Stimulated activated CD8-positive, alpha-beta memory T cell treated with anti-CD3 and anti-CD28 coated beads, Interleukin-4, amount 100 ng/mL, for 4 hours (primary cell): ENCODE measurements at places on chromosomes 6 and 20.

GRCh38 chr20:652615-653109, 338 bp downstream of the SRXN1 start:
- DNase-seq, result no peak

- no peak for DNase-seq
Observed at GRCh38 chr6:163743796-163744195, 329.3 kb downstream of the QKI start.

GRCh38 chr20:35476288-35476687, 20.9 kb downstream of the CEP250 start:
- no peak for DNase-seq

- no peak for DNase-seq
Observed at GRCh38 chr6:139927742-139928305, 553.4 kb upstream of the CITED2 start.

- no peak for DNase-seq
Observed at GRCh38 chr6:52546678-52547077, 30.2 kb downstream of the TRAM2 start.

- DNase-seq, result no peak
Observed at GRCh38 chr6:146887447-146888077, 288.8 kb downstream of the ADGB start.

GRCh38 chr6:160036790-160037206, 67.9 kb downstream of the IGF2R start:
- DNase-seq, result no peak

DNA sequence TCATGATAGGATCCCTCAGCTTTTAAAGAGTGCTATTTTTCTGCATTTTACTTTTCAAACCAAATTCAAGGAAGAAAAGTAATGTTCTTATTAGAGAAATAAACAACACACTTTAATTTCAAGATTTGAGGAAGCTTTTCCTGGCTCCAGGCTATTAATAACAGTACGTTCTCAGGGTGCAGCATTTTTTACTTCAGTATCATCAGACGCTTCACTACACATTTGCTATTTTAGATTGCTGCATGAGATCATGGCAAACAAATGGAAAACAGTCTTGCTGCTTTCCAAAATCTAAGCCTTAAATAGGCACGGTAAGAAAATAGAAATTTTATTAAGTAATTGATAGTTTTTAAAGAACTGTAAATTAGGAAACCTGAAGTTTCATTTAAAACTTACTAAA, 253.6 kb upstream of the EXOC2 start:
- DNase-seq, result no peak

GRCh38 chr6:134517868-134518267, 200.0 kb upstream of the SGK1 start:
- no peak for DNase-seq

GRCh38 chr20:18738055-18738454, 75.5 kb upstream of the SCP2D1 start:
- DNase-seq, result no peak

- no peak for DNase-seq
Observed at GRCh38 chr6:144152334-144152900, 2.1 kb downstream of the STX11 start.

DNA sequence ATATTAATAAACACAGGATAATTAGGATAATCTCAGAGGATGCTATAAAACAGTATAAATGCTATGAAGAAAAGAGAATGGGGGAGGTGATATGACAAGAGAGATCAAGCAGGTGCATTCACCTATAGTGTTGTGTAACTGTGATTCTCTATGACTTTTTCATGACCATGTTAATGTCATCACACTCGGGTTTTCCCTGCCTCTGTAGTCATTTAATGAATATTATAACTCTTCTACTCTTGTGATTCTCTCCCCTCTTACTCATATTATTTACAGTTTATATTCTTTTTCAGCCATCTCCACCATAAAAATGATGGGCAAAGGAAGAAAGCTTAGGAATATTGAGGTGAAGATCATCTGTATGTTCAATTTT, 106.9 kb upstream of the SGK1 start:
- DNase-seq, result no peak

GRCh38 chr20:49584418-49585382, 16.8 kb upstream of the PTGIS start:
- DNase-seq, result no peak

DNA sequence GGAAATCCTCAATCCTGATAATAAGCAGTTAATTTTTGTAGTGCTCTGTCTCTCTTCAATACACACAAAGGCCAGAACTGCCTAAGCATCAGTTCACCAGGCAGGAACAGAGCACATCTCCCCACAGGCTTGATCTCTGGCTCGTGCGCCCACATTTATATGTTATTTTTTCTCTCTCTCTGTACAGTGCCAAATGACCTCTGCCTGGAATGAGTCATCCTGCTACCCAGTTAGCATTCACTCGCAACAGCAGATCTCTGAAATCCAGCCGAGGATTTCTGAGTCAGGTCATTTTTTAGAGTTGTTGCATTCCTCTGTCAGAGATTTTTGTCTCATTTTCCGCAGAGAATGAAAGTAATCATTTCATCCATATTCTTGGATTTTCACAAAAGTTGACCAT, 107.1 kb downstream of the COL12A1 start:
- no peak for DNase-seq

DNA sequence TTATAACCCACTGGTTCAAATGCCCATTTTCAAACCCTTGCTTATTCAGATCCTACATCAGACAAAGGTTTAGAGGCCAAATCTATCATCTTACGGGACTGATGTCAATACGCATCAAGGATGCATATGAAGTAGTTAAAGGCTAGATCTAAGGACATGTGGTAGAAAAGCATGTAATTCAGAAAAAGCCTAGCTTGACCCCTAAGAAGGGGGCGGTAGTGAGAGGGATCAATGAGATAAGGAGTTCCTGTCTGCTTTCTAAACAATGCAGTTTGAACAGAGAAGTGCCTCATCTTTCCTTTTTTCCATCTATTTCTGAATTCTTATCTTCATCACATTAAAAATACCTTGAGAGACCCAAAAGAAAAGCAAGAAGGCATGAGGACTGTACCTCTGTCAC, 237.7 kb downstream of the ARHGAP18 start:
- no peak for DNase-seq
